ENCODE measurements at places on chromosomes 1 and 21.
A peak's percentile ranks its signal among the peaks of the same experiment; 100 is the strongest.

- peak; percentile 47 for DNase-seq
These were observed 2.8 kb downstream of the RGS16 start for GRCh38 chr1:182601416-182601786.

- DNase-seq, result no peak
These were observed 44.8 kb downstream of the IRF2BP2 start for GRCh38 chr1:234565132-234565531.

DNA sequence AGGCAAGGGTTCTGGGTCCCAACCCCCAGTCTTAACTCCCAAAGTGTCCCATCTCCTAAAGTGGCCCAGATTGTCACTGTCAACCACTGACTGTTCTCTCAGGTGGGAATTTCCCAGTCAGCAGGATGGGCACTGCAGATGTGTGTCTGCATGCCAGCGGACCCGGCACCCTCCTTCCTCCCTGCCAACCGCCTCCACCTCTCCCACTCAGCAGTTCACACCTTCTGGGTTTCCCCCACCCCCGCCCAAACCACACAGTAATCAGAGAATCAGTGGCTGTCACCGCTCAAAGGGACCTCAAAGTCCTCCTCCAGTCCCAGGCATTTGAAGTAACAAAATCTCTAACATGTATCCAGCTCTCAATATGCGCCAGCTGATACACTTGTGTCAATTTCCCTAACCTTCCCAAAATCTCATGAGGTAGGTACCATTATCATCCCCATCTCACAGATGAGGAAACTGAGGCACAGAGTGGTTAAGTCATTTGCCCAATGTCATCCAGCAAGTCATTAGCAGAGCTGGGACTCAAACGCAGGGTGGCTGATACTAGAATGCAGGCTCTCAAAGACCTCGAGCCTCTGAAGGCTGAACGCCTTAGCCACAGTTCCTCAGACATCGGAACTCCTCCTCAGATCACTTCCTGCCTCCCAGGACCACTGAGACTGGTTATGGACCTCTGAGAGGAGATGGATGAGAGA, 4.8 kb downstream of the RUNX3 start:
- DNase-seq, result peak; percentile 86

GRCh38 chr1:16926491-16927073, 4.9 kb downstream of the CROCC start:
- DNase-seq, result no peak

- DNase-seq, result no peak
These were observed 58.1 kb downstream of the LRRN2 start for GRCh38 chr1:204627436-204627835.
